CD4-positive, alpha-beta T cell treated with Interleukin-6 at 100 ng/mL for 8 hours (primary cell): ENCODE measurements at places on chromosomes 7 and 10.

- DNase-seq = no peak
These were observed 678 bp upstream of the EIF4H start for GRCh38 chr7:74173491-74173865.

GRCh38 chr7:30771174-30771879 is at the start of gene MINDY4:
TSS of gene MINDY4 (plus strand) at chr7:30771417. CDS start at chr7:30771494, 77 bp downstream.
- peak; percentile 65 for DNase-seq

DNA sequence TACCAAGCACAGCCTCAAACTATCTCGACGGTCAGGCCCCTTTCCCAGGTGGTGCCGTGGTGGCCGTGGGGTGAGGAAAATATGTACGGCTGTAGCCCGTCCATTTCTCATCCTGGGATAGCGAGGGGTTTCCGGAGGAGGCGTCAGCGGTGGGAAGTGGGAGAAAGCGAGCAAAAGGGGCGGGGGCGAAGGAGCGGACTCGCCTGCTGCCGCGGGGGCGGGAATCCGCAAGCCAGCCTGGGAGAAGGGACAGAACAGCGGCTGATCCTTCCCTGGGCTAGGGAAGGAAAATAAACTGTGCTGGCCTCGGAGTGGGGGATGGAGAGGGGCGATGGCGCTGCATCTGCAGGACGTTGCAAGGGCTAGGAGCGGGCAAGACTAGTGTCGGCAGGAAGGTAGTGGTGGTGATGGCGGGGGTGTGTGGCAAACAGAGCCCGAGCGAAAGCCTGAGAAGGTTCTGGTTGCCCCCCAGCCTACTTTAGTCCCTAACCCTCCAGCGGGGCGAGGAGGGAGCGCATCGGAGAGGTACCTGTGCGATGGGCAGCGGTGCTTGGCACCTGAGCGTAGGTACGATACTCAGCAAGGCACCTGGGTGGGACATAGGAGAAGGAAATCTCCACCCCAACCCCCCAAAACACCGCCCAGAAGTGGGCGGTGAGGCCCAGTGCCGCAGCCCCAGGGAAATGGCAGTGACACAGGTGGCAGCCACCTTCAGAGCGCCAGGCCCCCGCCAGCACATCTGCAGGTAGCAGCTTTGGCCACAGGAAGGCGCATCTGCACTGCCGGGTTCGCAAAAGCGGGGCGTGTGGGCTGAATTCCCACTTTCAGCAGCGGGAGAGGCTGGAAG is 49.9 kb upstream of the STEAP1B start:
- no peak for DNase-seq

GRCh38 chr7:114412548-114412947 is 2.1 kb upstream of the FOXP2 start:
- DNase-seq = no peak

DNA sequence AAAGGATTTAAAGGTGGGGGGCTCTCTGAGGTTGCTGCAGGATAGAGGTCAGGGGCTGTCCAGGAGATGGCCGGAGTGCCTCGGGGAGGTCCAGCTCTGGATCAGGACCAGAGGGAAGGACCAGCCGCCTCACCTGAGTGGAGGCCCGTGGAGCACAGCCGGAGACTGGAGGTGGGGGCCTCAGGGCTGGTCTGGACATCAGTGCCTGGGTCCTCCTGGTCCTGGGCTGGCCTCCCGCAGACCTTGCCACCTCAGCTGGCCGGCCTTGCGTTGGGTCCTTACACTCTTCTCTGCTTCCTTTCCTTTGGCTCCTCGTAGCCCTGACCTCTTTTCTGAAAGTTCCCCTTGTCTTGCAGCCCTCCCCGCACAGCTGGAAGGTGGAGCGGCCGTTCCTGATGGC is 2.0 kb downstream of the SUN1 start:
- DNase-seq = no peak

- DNase-seq = no peak
These were observed 453.8 kb upstream of the ANKRD30A start for GRCh38 chr10:36671607-36672006.

DNA sequence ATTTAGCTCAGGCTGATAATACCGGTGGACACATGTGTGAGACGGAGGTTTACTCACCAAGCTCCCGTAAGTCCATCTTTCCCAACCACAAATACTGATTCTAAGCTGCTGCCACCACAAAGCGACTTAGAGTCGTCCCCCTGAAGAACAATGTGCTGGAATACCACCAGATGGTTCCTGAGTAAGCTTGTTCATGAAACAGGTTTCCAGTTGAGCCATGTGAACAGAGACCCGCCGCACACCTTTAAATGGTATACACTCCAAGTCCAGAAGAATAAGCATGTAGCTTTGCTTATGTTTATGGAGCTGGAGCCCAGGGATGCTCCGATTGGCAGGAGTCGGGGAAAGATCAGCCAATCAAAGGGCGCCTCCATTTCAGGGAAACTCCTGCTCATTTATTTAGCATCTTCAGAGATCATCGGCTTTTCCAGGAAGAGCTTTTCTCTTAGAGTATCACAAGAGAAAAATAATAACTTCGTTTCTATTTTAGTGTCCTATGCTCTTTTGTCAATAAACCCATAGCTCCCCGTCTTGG is 261.6 kb upstream of the AOAH start:
- no peak for DNase-seq

DNA sequence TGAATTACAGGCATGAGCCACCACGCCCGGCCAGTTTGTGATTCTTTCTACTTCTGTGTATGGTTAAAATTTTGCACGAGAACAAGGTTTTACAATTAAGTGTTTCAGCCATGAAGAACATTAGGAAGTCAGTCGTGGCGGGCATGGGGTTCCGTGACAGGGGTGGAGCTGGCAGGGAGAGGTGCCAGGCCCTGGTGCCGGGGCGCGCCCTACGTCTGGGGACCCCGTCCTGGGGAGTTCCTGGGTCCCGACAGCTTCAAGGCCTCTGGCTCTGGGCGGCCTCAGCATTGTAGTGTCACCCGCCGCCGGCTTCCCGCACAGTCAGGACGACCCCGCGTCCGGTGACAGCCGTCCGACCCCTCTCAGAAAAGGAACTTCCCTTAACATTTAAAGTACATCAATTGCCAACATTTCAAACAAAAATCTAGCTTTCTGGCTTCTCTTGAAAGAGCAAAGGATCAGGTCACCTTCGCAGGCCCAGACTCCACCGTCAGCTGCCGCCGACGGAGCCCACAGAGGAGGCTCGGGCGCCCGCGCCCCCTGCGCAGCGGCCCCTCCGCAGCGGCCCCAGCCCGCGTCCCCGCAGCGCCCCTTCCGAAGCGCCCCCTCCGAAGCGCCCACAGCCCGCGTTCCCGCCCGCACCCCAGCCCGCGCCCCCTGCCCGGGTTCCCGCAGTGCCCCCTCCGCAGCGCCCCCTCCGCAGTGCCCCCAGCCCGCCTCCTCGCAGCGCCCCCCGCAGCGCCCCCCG is 23.2 kb upstream of the MKI67 start:
- DNase-seq = no peak

- DNase-seq = no peak
These were observed 74.2 kb downstream of the CUL2 start for GRCh38 chr10:35015843-35016408.

GRCh38 chr7:87702326-87702725 is 74.1 kb downstream of the RUNDC3B start:
- DNase-seq = no peak

DNA sequence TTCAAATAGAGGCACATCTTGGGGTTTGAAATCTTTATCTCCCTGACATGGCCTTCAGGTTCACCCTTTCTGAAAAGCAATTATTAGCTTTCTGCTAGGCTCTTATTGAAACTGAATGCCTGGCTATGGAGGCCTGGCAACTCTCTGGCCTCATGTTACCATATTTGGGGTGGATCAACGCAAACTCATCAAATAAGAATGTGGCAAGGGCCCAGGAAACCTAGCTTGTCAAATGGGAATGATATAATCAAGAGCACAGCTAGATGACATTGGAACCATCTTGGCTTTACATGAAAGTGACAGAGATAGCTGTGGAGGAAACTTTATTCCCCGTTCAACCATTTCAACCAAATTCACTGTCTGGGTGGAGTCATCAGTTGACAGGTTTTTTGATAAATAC is 202.8 kb upstream of the SMIM30 start:
- no peak for DNase-seq
